Esophagus mucosa (tissue), 1 donor: ENCODE measurements at places on chromosomes 12 and 14. TPM values are rescaled to one million over a fixed set of nuclear protein-coding genes. Genes with fewer than 3 reads are reported as not detected.

RILPL1 gene
- 6.1 TPM for total RNA-seq

RNASE7 gene
- 2.7 TPM for total RNA-seq

ATP6V1D gene
- 70.0 TPM for total RNA-seq

SMCO3 gene
- not detected for total RNA-seq

SYT1 gene
- 0.36 TPM for total RNA-seq

MYF5 gene
- not detected for total RNA-seq

SIX4 gene
- total RNA-seq = 0.20 TPM

ABCD2 gene
- total RNA-seq = 0.12 TPM

HHIPL1 gene
- total RNA-seq = 0.28 TPM

RARG gene
- total RNA-seq = 168 TPM

B4GALNT3 gene
- total RNA-seq = 25.9 TPM

PHLDA1 gene
- total RNA-seq = 102 TPM

SOAT2 gene
- not detected for total RNA-seq

CLEC2D gene
- 3.7 TPM for total RNA-seq

RHOF gene
- 5.9 TPM for total RNA-seq

DTX1 gene
- total RNA-seq = 0.68 TPM

NYNRIN gene
- total RNA-seq = 6.1 TPM

PMEL gene
- 0.52 TPM for total RNA-seq

SERPINA5 gene
- 0.28 TPM for total RNA-seq

SPIC gene
- total RNA-seq = 0.16 TPM

GYS2 gene
- total RNA-seq = 0.68 TPM

SERPINA10 gene
- total RNA-seq = not detected

INHBC gene
- total RNA-seq = not detected

MANSC1 gene
- 47.8 TPM for total RNA-seq

CEP290 gene
- 2.7 TPM for total RNA-seq

DPPA3 gene
- total RNA-seq = not detected

ART4 gene
- total RNA-seq = 0.08 TPM

CLEC9A gene
- total RNA-seq = not detected

OVCH1 gene
- not detected for total RNA-seq

CCDC197 gene
- total RNA-seq = not detected

ELK3 gene
- 45.4 TPM for total RNA-seq

PPP2R5E gene
- 40.4 TPM for total RNA-seq

ACSM4 gene
- not detected for total RNA-seq

NOVA1 gene
- 0.72 TPM for total RNA-seq

GRIP1 gene
- total RNA-seq = 20.1 TPM

HOXC4 gene
- total RNA-seq = 5.1 TPM

PDZRN4 gene
- 0.24 TPM for total RNA-seq

KRT5 gene
- total RNA-seq = 11,855 TPM

GDF3 gene
- not detected for total RNA-seq

METTL1 gene
- 20.2 TPM for total RNA-seq

CLEC4D gene
- 0.24 TPM for total RNA-seq

HOXC13 gene
- 0.52 TPM for total RNA-seq

OLR1 gene
- 0.24 TPM for total RNA-seq

ATP5F1B gene
- total RNA-seq = 674 TPM
